ENCODE measurements at places on chromosomes 5 and 9.

DNA sequence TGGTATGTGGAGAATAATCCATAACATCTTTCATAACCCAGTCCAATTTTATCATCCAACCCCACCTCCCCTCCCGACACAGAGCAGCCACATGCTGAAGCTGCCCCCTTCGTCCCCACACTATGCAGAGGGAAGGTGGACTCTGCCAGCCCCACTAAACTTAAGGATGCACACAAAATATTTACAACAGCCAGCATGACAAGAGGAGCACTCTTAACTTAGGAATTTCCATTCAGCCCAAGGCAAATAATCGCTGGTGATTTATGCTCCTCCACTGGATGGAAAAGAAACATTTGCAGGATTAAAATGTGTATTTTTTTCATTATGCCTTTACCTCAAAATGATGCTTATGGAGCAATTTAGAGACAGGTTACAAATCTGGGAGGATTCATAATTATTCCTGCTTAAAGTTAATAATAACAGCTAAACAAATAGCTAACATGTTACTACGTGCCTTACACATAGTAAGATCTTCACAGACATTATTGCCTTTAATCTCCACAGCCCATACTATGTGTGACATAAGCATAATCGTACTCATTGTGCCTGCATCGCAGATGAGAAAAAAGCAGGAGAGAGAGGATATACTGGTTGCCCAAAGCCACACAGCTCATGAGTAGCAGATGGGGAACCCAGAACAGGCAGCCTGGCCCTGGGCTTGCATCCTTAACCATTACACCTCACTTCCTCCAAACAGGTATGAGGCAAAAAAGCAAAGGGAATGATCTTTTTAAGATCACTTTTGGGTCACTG lies 92.6 kb downstream of the GLIS3 start:
- no peak for DNase-seq

DNA sequence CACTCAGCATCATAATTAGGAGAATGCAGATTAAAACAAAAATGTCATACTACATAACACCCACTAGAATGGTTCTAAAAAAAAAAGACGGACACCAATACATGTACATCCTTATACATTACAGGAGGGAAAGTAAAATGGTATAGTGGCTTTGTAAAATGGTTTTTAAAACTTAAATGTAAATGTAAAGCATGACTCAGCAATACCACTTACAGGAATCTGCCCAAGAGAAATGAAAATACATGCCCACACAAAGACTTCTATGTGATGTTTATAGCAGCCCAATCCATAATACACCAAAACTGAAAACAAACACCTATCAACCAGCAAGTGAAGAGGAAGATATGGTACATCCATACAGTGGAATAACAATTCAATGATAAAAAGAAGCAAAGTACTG lies 939.1 kb upstream of the ACO1 start:
- DNase-seq, result no peak

DNA sequence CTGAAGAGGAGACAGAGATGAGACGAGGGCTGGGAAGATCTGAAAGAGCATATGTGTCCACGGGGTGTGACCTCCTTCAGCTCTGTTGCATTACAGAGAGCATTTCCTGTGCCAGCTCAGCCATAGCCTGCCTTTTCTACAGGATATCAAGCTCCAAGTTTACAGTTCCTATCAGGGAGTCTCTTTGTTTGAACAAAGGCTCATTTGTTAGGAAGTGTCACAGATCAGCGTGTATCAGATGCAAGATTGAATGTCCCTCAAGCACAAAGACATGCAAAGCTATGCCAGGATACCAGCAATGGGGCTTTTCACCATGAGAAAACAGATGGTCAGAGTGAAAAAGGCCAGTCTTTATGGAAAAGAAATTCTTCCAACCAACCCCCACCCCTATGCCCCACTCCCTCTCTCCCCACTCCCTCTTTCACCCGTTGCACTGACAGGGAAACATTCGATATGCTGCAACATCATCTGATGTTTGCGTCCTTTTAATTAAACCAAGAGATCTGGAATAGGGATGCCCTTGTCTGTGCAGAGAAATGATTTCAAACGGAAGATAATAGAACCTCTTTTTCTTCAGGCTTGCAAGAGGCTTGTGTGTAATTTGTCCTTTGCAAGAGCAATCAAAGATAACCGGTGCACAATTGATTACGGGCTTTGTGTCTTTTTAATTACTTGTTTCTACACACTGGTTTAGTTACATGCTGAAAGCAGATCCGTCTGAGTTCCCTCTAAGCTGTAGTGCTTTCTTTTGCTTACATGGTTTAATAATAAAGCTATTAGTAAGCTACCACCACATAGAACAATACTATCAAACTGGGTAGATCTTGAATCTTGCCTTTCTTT lies 263.1 kb upstream of the RGMB start:
- no peak for DNase-seq

DNA sequence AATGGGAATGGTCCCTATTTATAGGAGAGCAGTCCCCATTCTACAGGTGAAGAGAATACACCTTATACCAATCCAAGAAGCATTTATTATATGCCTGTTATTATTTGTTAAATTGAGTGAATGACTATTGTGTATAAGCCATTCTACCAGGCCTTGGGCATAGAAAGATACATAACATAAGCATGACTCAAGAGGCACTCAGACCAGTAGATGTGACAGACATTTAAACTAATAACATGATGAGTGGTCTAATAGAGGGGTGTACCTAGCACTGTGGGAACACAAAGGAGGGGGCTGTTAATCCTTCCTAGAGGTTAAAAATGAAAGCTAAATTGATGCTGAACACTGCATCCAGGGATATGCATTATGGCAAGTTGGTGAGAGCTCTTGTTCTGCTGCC lies 145.0 kb upstream of the TNC start:
- DNase-seq, result no peak

GRCh38 chr5:1439388-1440097 lies 5.7 kb downstream of the SLC6A3 start:
- DNase-seq, result no peak

- no peak for DNase-seq
These were observed 317.8 kb downstream of the ADGRV1 start for GRCh38 chr5:90876366-90876765.

- DNase-seq, result no peak
These were observed 10.4 kb upstream of the PPP2CA start for GRCh38 chr5:134236318-134236717.

DNA sequence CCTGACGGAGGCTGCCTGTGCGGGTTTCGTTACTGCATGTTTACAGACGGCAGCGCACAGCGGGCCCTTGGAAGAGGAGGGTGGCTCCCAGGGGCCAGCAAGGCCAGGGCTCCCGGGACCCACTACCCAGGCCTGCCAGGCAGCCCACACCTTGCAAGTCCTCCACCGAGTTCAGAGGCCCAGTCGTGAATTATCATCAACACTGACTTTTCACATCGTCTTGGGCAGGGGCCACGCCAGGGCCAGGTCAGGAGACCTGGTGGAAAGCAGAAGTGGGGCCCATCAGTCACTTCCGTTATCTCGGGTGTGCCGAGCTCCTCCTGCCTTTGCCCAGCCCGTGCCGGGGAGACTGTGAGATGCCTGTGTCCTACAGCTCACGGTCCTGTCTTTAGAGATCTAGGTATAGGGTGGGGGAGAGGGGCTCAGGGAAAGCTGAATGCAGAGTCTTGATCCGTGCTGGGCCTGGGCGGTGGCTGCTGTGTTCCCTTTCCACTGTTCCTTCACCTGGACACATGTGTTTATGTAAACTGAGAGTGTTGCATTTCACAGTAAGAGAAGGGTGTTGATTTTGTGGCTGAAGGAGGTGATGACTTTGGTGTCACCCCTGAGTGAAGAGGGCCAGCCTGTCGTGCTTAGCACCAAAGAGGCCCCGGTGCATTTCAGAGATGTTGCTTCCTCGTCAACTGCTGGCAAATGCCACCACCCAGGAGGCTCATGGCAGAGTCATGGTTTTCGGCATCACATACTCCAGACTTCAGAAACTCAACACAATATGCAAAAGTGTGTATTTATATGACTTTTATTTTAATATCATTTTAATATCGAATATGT lies 175.2 kb downstream of the GAPVD1 start:
- no peak for DNase-seq

DNA sequence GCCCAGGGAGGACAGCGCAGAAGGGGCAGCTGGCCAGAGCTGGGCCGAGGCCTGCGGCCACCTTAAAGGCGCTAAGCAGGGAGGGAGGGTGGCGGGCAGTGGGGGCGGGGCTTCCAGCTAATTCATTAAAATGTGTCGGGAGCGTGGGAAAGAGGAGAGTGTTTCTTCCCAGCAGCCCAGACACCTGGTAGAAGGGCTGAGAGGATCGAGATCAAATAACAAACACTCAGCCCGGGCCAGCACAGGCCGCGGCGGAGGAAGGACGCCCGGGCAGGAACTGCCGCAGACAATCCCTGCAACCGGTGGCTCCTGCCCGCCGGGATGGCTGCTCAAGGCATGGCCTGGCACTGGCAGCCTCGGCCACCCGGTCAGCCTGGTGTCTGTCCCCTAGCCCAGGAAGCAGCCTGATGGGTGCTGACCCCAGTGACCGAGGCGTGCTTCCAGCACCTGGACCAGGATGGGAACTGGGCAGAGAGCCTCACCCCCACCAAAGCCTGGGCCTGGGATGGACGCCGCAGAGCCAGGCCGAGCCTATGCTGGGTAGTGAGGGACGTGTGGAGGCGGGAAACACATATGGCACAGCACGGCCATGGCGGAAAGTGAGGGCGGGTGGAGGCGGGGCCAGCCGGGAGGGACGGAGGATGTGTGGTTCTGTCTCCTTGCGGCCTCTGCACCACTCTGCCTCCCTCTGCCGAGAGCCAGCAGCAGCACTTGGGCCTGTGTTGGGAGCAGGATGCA lies 3.2 kb upstream of the NRARP start:
- DNase-seq, result peak; percentile 59

DNA sequence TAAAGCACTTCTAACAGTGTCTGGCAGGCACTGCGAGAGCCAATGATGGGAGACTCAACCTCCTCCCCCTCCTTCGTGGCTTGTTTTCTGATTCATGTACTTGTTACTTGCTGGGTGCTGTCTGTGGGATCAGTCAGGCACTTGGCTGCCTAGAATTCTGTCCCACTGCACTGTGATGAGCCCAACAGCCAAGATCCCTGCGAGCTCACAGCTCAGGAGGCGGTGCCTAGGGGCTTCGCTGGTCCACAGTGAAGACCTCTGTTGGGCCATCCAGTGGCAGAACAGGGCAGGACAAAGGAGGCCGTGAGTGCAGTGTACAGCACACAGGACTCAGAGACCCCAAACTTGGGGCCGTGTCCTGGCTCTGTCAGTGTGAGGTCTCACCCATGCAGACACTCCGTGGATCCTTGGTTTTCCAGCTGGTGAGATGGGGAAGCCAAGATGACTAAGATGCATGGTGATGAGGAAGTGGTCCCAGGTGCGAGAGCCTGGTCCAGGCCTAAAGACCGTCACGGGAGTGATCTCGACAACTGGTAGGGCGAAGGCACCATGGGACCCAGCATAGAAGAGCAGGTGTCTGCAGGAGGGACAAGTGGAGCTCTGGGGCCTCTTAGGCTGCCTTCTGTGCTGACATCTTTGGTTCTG lies 19.5 kb downstream of the MYMK start:
- no peak for DNase-seq

DNA sequence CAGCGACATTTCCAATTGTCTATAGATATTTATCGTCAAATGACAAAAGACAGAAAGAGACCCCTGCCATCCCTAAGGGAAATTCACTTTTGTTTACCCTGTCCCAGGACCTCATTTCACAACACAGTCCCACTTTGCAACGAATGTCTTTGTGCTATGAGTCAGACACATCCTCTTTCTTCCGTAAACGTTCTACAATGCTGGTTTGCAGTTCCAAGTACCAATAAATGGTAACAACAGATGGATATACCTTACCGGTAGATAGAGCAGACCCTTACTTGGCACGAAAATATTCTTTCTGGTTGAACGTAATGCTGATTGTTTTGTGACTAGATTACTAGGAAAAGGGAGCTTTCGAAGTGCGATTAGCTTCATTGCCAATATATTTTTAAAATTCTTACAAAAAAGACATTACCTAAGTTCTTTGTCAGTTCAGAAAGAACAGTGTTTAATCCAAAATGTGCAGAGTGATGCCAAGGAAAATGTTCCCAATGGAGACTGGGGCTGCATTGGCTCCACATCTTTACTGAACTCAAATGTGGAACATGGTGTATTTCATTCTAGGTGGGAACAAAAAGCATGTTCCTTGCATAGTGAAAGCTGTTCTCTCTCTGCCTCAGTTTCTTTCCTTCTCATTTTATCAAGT lies 202.5 kb upstream of the SLC27A6 start:
- DNase-seq, result no peak

DNA sequence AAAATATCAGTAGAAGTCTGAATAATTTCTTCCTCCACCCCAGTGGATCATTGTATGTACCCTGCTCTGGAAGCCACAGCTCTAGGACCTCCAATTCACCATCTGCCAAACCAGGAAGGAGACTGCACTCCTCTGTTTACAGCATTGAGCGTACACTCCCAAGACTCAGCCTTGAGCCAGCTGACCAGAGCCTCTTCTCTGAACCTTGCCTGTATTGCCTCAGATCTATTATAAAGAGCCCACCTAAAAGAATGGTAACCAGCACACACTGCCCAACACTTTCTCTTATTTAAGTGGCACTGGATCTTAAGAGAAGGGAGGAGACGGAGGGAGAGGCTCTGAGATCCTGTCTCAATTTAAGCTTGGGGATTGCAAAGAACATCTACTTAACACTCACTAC lies 217.8 kb upstream of the RASEF start:
- no peak for DNase-seq

DNA sequence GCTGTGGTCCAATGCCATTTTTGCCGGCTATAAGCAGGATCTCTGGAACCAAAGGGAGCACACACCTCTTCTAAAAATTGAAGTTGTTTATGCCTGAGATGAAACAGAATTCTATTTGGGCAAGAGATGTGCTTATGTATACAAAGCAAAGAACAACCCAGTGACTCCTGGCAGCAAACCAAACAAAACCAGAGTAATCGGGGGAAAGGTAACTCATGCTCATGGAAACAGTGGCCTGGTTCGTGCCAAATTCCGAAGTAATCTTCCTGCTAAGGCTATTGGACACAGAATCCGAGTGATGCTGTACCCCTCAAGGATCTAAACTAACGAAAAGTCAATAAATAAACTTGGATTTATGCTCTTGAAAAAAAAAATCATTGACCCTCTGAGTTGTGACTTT lies 178.7 kb downstream of the CEMIP2 start:
- DNase-seq, result no peak

- no peak for DNase-seq
These were observed 91.4 kb downstream of the ADAMTS12 start for GRCh38 chr5:33800241-33800950.

DNA sequence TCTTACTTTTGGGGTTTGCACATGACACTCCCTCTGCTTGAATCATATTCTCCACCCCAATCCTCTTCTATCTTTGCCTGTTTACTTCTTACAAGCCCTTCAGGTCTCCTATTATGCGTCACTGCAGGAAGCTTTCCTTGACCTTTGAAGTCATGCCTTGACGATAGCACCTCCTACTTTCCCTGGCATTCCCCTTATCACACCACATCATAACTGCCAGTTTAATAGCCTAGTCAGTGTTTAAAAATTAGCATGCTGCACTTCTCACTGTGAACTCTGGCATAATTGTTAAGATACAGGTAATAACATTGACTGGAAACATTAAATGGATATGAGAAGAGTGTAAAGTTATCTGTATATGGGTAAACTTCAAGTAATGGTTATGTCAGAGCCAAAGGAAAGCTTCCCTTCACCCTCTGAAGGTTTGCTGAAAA lies 37.1 kb upstream of the CEP120 start:
- no peak for DNase-seq

GRCh38 chr5:34687269-34688011 lies 31.3 kb downstream of the RAI14 start:
- DNase-seq, result no peak

- DNase-seq, result no peak
These were observed 11.2 kb downstream of the DNAJB5 start for GRCh38 chr9:35000535-35001284.

- no peak for DNase-seq
These were observed 100.0 kb downstream of the KIAA1958 start for GRCh38 chr9:112586599-112587155.
